Stimulated activated CD8-positive, alpha-beta memory T cell treated with anti-CD3 and anti-CD28 coated beads, Interleukin-4, amount 100 ng/mL, for 48 hours (primary cell): ENCODE measurements at places on chromosomes 12 and 14.

DNA sequence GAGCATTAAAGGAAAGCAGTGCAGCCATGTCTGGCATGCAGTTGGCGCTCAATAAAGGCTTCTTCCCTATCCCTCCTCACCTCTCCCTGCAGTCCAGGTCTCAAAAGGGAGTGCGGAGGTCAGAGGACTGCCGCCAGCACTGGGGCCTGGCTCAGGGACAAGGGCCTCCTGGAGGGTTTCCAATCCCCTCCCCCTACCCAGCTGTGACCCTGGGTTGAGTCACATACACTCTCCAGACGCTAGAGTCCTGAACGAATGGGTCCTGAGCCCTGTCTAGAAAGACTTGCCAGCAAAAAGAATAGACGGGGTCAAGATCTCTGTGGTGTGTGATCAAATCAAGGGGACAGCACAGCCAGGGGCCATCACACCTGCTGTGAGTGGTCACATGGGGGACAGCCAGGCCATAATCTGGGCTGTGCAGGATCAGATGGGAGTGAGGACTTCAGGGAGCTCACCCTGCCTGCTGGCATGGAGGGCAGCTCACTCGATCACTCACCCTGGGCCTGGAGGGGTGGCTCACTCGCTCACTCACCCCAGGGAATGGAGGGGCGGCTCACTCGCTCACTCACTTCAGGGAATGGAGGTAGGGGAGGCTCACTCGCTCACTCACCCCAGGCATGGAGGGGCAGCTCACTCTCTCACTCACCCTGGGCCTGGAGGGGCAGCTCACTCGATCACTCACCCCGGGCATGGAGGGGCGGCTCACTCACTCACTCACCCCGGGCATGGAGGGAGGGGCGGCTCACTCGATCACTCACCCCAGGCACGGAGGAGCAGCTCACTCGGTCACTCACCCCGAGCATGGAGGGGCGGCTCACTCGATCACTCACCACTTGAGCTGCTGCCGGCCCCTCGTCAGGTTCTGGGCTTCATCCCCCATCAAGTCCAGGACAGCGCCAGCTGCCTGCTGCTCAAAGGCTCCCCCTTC is 12.8 kb downstream of the CFAP73 start:
- no peak for DNase-seq

- no peak for DNase-seq
Observed at GRCh38 chr12:132094269-132094891, 49.7 kb downstream of the DDX51 start.

DNA sequence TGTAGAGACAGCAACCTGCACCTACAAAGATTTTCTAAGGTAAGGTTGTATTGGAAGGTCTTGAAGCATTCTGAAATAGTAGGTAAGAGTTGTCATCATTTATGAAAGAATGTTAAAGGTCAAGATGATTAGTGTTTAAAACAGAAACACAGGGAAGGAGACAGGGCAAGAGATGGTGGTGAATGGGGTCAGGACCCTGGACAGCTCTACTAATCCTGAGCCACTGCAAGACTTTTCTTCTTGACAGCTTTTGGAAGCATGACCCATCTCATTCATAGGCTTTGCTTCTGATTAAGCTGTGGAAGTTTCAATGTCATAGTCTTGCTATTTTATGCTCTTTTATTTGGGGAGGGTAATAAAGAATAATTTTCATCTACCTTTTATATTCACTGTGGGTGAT is 75.5 kb upstream of the CAND1 start:
- peak; percentile 33 for DNase-seq

- no peak for DNase-seq
Observed at GRCh38 chr12:102281231-102281630, 83.6 kb upstream of the PMCH start.
